ENCODE measurements at places on chromosomes 12 and 14. TPM values are rescaled to one million over a fixed set of nuclear protein-coding genes. Genes with fewer than 3 reads are reported as not detected.

CDK17 gene
- total RNA-seq, result 50.9 TPM

GRCh38 chr14:50821510-50822464, 9.2 kb downstream of the NIN start:
- DNase-seq, result no peak

STAC3 gene
- total RNA-seq, result 2.8 TPM

DNA sequence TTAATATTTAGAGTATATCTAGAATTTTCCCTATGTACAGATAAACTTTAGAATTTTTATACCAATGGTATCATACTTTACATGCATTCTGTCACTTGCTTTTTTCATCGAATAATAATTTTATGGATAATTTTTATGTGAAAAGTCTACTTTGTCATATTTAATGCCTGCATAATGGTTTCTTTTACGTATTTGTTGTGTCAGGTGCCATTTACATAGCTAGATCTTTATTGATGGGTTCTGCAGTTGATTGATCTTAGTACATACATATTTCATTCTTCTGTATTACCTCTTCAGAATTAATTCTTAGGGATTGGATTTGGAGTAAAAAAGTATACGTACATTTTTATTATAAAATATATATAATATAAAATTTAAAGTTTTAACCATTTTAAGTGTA, 77.7 kb upstream of the NEDD1 start:
- no peak for DNase-seq

FOXM1 gene
- 49.9 TPM for total RNA-seq

DNA sequence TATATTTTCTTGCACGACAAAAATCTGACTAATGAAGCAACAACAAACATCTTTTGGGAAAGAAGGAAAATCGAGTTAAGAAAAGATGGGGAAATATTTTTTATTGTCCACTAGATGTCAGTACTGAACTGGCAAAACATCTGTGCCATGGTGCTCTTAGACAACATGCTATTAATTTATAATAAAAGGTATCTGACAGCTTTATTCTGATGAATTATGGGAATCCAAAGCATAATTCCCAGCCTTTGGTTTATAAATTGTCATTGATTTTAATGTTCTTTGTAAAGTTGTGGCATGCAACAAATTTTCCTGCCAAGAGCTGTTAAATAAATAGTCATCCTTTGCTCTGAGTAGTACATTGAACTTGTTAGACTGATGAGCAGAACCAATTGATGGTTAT, 231.2 kb downstream of the ETNK1 start:
- DNase-seq, result peak; percentile 48

GRCh38 chr14:64645220-64645892, 58.9 kb upstream of the PLEKHG3 start:
- peak; percentile 74 for DNase-seq

Measured in MCF 10A (cell line).